OCI-LY7 (cell line): ENCODE measurements at places on chromosomes 1 and 21. TPM values are rescaled to one million over a fixed set of nuclear protein-coding genes. Genes with fewer than 3 reads are reported as not detected.
A peak's percentile ranks its signal among the peaks of the same experiment; 100 is the strongest.

Gene TIPRL
- total RNA-seq = 54.3 and 64.8 TPM in 2 replicates

Gene ZNF648
- total RNA-seq = not detected in 2 replicates

Gene WNT4
- not detected in 2 replicates for total RNA-seq

GRCh38 chr1:244598611-244599010 lies 54.3 kb upstream of the DESI2 start:
- no peak for DNase-seq

DNA sequence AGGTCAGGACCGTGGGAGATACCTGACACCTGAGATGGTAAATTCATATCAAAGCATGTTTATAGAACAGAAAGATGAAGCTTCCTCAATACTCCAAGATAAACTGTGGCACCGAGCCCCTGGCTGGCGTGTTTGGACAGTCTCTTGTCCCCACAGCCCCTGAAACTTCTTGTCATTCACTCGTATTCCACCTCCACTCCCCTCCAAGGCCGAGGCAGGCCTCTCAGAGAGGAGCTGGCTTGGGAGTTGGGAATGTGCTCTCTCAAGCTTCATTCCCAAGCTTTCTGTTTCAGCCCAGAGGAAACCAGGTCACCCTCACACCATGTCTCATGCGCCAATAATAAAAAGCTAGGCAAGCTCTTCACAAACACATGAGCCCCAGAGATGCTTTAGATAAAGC lies 86.1 kb downstream of the NPHP4 start:
- no peak for DNase-seq

- peak; percentile 59 for DNase-seq
Observed at GRCh38 chr1:87044840-87045239, 130.4 kb downstream of the HS2ST1 start.

- no peak for DNase-seq
Observed at GRCh38 chr1:239228451-239228850, 157.9 kb upstream of the CHRM3 start.
